Stimulated activated CD4-positive, alpha-beta T cell treated with anti-CD3 and anti-CD28 coated beads, Interleukin-2, amount 100 ng/mL, for 24 hours (primary cell): ENCODE measurements at places on chromosomes 3 and 15.

DNA sequence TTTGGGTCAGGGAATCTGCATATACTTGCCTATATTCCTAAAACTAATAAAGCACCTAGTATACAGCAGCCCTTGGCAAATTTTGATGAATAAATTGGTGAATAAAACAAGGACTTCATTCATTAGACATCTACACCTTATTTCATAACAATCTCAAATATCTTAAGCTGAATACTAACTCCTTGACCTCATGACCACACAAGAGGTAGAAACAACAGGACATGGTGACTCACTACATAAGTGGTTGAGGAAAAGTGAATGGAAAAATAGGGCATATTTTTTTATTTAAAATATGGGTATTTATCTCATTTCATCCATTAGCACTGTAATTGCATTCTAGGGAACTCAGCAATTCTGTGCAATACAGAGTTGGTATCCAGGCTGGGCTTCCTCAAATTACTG lies 7.8 kb upstream of the STAC start:
- DNase-seq = no peak

DNA sequence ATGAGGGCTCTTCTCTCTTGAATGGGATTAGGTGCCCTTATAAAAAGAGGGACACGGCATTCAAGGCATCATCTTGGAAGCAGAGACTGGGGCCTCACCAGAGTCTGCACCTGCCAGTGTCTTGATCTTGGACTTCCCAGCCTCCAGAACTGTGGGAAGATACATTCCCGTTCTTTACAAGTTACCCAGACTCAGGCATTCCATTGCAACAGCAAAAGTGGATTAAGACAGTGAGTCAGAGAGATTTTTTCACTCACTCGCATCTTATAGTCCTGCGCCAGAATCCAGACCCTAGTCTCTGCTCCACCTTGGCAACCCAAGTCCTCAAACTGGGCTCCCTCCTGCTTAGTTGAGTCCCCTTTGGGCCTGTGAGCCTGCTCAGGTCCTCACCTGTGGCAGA lies 2.7 kb downstream of the LCTL start:
- DNase-seq = no peak

DNA sequence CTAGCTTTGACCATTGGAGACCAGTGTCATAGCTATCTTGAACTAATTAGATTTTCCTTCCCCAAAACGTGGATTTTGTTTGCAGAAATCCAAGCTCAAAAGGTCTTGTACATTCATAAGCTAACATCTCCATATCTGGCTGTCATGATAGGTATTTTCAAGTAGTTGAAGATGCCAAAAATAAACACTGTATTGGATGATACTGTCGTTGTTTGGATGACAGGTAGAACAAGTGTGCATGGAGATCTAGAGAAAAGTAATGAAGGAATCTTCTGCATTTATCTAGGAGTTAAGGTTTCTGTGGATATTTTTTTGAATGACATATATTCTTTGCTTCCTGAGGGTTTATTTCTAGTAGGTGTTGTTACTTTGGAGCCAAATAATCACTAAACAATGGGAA lies 1696.1 kb downstream of the SI start:
- no peak for DNase-seq

DNA sequence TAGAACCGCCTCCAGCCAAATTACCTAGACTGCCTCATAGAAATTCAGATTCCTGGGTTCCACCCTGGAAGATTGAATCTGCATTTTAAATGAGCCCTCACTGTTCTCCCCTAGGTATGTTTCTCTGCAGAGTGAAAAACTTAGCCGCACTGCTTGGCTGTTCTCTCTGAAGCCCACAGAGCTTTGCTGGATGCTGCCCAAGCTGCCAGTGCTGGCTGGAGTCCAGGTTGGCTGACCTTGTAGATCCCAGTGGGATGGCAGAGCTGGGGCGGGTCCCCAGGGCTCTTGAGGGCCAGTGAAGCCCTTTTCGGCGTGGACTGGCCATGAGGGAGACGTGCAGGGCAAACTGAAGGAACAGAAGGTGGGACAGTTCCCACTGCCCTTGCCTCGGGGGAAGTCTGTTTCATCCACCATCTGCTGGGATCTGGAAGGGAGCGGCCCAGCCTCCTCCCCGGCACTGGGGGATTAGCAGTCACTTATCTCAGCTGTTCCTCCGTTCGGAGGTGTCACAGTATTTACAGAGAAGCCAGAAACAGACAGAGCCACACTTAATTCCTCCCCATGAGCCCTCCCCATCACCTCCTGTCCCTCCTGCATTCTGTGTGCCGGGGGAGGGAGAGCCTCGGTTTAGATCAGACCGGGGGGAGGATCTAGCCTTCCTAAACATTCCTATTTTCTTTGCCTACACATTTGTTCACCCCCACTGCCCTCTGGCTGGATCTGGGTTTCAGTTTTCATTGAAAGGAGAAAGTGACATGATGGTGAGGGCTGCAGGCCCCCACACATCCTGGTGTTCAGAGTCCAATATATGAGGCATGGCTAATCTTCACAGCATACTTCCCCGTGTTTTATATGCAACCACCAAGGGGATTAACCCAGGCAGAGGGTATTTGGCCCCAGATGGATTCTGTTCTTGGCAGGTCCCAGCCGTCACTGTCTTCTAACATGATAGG lies 4.1 kb upstream of the ACTC1 start:
- DNase-seq = no peak

GRCh38 chr3:128317698-128318231 lies 148.9 kb downstream of the DNAJB8 start:
- no peak for DNase-seq

DNA sequence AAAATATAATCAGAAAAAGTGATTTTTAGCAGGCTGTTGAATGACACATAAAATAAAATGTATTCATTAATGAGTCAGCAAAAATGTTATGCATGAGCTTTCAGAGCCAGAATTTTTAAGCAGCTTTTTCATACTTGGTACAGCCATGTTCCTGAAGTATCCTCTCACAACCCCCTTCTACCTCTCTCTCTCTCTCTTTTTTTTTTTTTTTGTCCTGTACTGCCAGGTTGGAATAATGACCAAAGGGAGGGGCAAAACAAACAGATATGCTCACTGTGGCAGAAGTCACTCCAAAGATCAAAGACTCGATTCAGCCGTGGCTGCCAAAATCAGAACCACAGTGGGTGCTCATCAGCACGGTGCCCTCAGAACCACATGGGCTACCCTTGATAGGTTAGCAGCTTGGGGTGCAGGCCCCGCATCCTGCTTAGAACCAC lies 383.0 kb downstream of the ZBTB20 start:
- DNase-seq = no peak

GRCh38 chr15:62977952-62978811 lies 64.4 kb upstream of the TPM1 start:
- DNase-seq = no peak

DNA sequence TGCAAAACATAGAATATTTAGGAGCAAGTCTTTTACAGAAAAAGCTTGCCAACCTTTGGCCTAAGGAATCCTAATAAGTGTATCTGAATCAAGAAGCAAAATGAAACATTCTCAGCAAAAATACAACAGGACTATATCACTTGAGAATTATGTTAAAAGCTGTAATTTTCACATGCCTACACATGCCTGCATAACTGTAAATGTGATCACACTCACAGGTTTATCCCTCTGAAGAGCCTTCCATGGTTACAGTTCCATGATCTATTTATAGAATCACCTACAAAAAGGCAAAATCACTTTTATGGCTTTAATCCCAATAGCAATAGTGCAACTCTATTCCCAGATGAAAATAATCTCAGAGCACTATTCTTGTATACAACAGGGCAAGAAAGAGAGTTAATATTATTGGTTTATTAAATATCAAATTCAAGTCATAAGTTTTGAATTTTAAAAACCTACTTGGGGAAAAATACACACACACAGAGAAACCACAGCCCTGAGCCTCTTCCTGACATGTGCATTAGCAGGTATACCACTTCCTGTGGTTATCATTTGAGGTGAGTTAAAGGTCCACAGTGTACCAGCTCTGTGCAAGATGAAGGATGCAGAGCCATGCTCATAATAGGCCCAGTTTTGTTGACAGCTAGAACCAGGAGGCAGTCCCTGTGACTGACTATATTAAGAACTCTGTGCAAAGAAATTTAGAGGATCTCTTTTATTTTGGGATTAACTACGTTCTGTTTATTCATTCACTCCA lies 252.5 kb upstream of the TGFBR2 start:
- DNase-seq = peak; percentile 38

- no peak for DNase-seq
Measured at GRCh38 chr15:66872405-66872804, 170.4 kb downstream of the SMAD6 start.
